Left lung (tissue), 14 donors: ENCODE measurements at places on chromosomes 13 and 19. TPM values are rescaled to one million over a fixed set of nuclear protein-coding genes. Genes with fewer than 3 reads are reported as not detected.

DNA sequence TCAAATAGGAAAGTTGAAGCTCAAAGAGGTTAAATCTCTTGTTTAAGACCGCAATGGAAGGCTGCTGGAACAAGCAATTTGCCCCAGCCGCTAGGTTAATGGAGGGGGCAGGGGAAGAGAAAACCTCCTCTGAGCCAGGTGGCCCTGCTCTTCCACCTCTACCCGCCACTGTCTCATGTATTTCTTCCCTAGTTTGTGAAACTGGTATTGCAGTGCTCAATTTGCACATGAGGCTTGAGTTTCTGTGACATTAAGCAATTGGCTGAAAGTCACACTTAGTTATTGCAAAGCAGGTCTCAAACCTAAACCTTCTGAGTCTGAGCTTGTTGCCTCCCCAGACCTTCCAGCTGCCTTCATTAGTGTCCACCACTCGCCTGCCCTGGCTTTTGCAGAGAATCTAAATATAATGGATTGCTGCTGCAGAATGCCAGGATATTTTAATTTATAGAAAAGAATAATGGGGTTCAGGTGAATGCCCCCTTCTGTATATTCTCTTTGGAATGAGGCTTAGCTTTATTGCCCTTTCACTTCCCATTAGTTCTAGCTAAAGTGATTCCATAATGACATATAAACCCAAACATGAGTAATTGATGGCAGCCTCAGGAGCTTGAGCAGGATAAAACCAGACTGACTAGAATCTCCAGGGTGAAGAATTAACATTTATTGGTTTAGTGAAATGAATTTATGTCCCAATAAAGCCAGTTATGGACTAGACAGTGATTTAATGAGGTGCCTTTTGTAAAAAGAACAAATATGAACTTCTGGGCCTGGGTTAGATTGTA lies 27.0 kb upstream of the OLFM4 start:
- H3K27me3 ChIP-seq = no peaks in the 10 kb centered on the region
- no peak overlapping the region for H3K4me3 ChIP-seq
- H3K27ac ChIP-seq = peak overlapping the region; percentile 26
- H3K36me3 ChIP-seq = no peaks in the 10 kb centered on the region
- no peak for DNase-seq

DNA sequence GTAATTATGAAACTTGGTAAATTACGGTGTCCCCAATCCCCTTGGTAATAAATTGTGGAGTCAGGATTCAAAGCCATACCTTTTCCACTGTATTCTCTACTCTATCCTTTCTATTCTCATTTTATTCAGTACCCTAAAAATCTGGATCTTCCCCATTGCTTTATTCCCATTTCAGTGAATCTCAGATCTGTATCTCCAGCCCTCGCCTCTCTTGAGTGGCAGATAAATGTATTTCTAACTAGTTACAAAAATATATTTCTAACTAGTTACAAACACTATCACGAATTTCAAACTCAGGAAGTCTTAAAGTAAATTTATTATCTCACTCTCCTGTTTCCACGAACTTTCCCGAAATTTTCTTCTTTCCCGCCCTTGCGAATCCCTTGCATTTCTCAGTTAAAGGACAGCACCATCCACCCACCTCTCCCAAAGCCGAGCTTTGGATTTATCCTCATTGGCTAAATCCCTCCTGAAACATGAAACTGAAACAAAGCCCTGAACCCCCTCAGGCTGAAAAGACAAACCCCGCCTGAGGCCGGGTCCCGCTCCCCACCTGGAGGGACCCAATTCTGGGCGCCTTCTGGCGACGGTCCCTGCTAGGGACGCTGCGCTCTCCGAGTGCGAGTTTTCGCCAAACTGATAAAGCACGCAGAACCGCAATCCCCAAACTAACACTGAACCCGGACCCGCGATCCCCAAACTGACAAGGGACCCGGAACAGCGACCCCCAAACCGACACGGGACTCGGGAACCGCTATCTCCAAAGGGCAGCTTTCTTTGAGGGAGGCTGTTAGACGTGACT lies 164.3 kb upstream of the PABPC3 start:
- H3K27ac ChIP-seq = no peak overlapping the region
- H3K36me3 ChIP-seq = no peaks in the 10 kb centered on the region
- DNase-seq = no peak
- H3K4me1 ChIP-seq = no peaks in the 10 kb centered on the region

DNA sequence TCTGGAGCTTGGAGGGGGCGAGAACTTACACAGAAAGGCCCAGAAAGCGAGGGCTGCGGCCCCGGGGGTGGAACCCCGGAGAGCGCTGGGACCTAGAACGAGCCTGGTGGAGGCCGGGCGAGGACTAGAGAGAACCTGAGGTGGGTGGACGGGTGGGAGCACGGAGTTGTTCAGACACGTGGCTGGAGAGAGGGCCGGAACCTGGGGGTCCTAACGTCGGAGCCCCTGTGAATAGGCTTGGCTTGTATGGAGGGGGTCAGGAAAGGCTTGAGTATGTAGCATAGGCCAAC lies 383 bp downstream of the ZNF581 start:
- DNase-seq = no peak
- H3K27ac ChIP-seq = peak overlapping the region; percentile 85
- peaks cover 13% of the 10 kb centered on the region for H3K27me3 ChIP-seq
- H3K36me3 ChIP-seq = peaks cover 12% of the 10 kb centered on the region

Gene NECTIN2
- 145 TPM for total RNA-seq

Gene RFPL4A
- not detected for total RNA-seq

Gene CEACAM3
- total RNA-seq = 0.87 TPM
